ENCODE measurements at places on chromosomes 13 and 19. TPM values are rescaled to one million over a fixed set of nuclear protein-coding genes. Genes with fewer than 3 reads are reported as not detected.

The SLC6A16 gene
- polyA plus RNA-seq = 5.7 TPM

The CYSLTR2 gene
- 0.41 TPM for polyA plus RNA-seq

The KASH5 gene
- polyA plus RNA-seq = 0.10 TPM

DNA sequence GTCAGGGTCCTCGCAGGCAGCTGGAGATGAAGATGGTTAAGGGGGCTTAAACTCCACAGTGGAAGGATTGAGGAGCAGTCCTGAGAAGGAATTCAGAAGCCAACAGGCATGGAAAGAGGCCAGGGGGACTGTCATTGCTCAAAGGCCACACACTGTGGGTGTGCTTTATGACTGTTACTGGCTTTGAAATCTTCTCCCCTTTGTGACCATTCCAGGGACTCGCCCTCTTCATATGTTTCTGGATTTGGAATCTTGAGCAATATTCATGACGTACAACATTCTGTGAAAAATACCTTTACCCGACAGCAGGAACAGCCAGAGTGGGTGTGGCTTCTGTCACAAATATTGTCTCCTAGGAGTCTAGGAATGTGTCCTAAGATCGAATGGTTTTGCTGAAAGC, 16.6 kb downstream of the CEACAM7 start:
- DNase-seq = no peak
